ENCODE measurements at places on chromosomes 7 and 10. TPM values are rescaled to one million over a fixed set of nuclear protein-coding genes. Genes with fewer than 3 reads are reported as not detected.

ITIH5 gene
- total RNA-seq: 0.11 TPM

TMEM130 gene
- total RNA-seq: 0.54 TPM

PRPS1L1 gene
- total RNA-seq: not detected

CYP2E1 gene
- 4.1 TPM for total RNA-seq

KCNH2 gene
- total RNA-seq: 91.5 TPM

ZNF365 gene
- 0.07 TPM for total RNA-seq

POLR2J2 gene
- total RNA-seq: 2.4 TPM

PITRM1 gene
- 59.3 TPM for total RNA-seq

EPO gene
- total RNA-seq: 0.60 TPM

CUTC gene
- total RNA-seq: 25.9 TPM

GPC2 gene
- 37.4 TPM for total RNA-seq

TMEM254 gene
- total RNA-seq: 8.6 TPM

NXPH1 gene
- total RNA-seq: 0.95 TPM

RPEL1 gene
- not detected for total RNA-seq
